Osteoblast (primary cell): ENCODE measurements at places on chromosomes 7 and 10. TPM values are rescaled to one million over a fixed set of nuclear protein-coding genes. Genes with fewer than 3 reads are reported as not detected.

The CEP55 gene
- 4.7 TPM in 2 replicates for total RNA-seq

The HACD1 gene
- 26.8 and 30.0 TPM in 2 replicates for total RNA-seq

The PLAC9 gene
- 17.1 and 19.2 TPM in 2 replicates for total RNA-seq

The ADAM22 gene
- 0.36 and 0.59 TPM in 2 replicates for total RNA-seq

The SFRP5 gene
- total RNA-seq: not detected in 2 replicates

The TMEM72 gene
- not detected in 2 replicates for total RNA-seq

The ZPBP gene
- total RNA-seq: not detected in 2 replicates

GRCh38 chr10:62688971-62689700, 115.4 kb upstream of the ADO start:
- H3K4me3 ChIP-seq: no peak overlapping the region
- no peaks in the 10 kb centered on the region for H3K27me3 ChIP-seq

DNA sequence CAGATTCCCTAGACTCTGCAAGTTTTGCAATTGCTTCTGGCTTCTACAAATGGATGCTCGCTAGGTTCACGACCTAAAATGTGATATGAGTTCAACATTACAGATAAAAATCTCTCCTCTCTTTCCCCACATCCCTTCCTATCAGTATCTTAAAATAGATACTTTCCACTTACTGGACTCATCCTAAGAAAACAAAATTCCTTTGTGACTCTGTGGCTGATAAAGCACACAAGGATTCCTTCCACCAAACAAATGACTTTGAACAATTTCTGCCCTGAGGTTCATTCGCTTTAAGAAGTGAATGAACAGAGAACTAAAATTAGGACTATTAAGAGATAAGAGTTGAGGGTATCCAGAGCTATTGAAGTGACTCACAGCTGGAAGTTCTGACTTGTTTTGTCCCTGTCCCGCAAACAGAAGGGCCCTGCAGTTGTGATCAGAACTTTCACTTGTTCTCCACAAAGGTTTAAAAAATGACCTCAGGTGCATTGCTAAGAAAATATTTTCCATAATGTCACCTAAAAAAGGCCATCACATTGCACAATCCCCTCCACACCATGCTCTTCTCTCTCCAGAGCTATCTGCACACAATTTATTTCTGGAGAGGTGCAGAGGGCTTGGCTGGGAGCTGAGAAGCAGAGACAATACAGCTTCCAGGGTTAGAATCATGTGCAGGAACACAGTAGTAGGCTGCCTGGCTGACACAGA, 96.1 kb downstream of the PIP4K2A start:
- peak overlapping the region; percentile 24 for H3K27ac ChIP-seq
- no peak for DNase-seq
- H3K27me3 ChIP-seq: no peaks in the 10 kb centered on the region
- H3K4me1 ChIP-seq: peaks cover 48% of the 10 kb centered on the region

- H3K27ac ChIP-seq: no peak overlapping the region
- no peak overlapping the region for H3K4me3 ChIP-seq
- H3K27me3 ChIP-seq: no peaks in the 10 kb centered on the region
- no peaks in the 10 kb centered on the region for H3K4me1 ChIP-seq
Observed at GRCh38 chr10:130215151-130215930, 79.2 kb downstream of the GLRX3 start.

- no peak overlapping the region for H3K27ac ChIP-seq
- no peak for DNase-seq
- H3K36me3 ChIP-seq: no peaks in the 10 kb centered on the region
- no peak overlapping the region for H3K4me3 ChIP-seq
- no peaks in the 10 kb centered on the region for H3K4me1 ChIP-seq
Observed at GRCh38 chr7:132328047-132328620, 248.1 kb downstream of the PLXNA4 start.

DNA sequence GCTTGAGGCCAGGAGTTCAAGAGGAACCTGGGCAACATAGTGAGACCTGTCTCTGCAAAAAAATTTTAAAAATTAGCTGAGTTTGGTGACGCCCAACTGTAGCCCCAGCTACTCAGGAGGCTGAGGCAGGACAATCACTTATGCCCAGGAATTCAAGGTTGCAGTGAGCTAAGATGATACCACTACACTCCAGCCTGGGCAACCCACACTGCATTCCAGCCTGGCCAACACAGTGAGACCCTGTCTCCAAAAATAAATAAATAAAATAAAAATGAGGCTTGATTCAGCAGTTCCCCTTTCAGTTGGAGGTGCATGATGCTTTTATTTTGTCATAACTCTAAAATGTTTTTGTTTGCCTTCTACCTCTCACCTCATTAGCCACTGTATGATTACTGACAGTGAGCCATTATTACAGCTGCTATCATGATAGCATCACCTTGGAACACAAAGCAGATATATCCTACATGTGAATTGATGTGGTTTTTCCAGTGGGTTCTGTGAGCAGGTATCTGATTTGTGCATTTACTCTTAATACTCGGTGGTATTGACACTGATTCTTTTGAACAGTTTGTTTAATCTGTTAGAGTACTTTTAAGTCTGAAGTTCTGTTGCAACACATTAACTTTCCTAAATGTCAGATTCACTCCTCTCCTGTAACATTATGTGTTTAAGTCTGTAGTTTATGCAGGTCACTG, 49.1 kb downstream of the ARID5B start:
- H3K27me3 ChIP-seq: no peaks in the 10 kb centered on the region
- H3K4me1 ChIP-seq: peaks cover 6% of the 10 kb centered on the region
- H3K4me3 ChIP-seq: no peak overlapping the region
- peaks cover 25% of the 10 kb centered on the region for H3K36me3 ChIP-seq

- H3K36me3 ChIP-seq: no peaks in the 10 kb centered on the region
- peaks cover 21% of the 10 kb centered on the region for H3K27me3 ChIP-seq
Observed at GRCh38 chr10:47309408-47310089, 9.6 kb downstream of the GDF10 start.

- DNase-seq: no peak
- H3K4me3 ChIP-seq: no peak overlapping the region
- H3K27me3 ChIP-seq: no peaks in the 10 kb centered on the region
- H3K4me1 ChIP-seq: peaks cover 7% of the 10 kb centered on the region
Observed at GRCh38 chr7:28776463-28777157, 181.5 kb downstream of the TRIL start.

GRCh38 chr7:149685455-149685854, 87.9 kb downstream of the ZNF467 start:
- peaks cover 18% of the 10 kb centered on the region for H3K4me1 ChIP-seq
- no peak for DNase-seq
- H3K27ac ChIP-seq: peak overlapping the region; percentile 50
- H3K27me3 ChIP-seq: no peaks in the 10 kb centered on the region
- H3K36me3 ChIP-seq: no peaks in the 10 kb centered on the region
- peak overlapping the region; percentile 11 for H3K4me3 ChIP-seq

GRCh38 chr7:71780282-71780681, 631.9 kb downstream of the CALN1 start:
- DNase-seq: no peak

DNA sequence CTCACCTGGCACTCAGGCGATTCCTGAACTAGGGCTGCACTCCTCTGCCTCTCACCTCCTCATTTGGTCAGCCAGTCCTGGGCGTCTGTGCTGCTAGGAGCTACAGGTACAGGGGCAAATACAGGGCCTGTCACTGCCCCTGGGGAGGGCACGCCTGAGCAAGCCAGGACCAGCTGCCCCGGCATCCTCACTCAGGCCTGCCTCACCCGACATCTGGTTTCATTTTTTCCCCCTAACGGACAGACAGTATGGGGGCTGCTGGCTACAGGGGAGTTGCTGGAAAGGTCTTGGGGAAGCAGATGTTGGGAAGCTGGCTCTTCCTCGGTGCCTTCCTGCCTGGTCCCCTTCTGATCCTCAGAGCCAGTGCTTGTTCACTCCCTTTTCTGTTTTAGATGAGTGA, 77.3 kb upstream of the PPIF start:
- no peak overlapping the region for H3K4me3 ChIP-seq
- no peak for DNase-seq
- peaks cover 59% of the 10 kb centered on the region for H3K4me1 ChIP-seq
- no peaks in the 10 kb centered on the region for H3K27me3 ChIP-seq
- peaks cover 30% of the 10 kb centered on the region for H3K36me3 ChIP-seq

- no peak overlapping the region for H3K27ac ChIP-seq
- H3K36me3 ChIP-seq: peaks cover 49% of the 10 kb centered on the region
- no peaks in the 10 kb centered on the region for H3K4me1 ChIP-seq
- no peak for DNase-seq
- no peak overlapping the region for H3K4me3 ChIP-seq
Observed at GRCh38 chr7:23191022-23191421, 9.2 kb downstream of the NUP42 start.

DNA sequence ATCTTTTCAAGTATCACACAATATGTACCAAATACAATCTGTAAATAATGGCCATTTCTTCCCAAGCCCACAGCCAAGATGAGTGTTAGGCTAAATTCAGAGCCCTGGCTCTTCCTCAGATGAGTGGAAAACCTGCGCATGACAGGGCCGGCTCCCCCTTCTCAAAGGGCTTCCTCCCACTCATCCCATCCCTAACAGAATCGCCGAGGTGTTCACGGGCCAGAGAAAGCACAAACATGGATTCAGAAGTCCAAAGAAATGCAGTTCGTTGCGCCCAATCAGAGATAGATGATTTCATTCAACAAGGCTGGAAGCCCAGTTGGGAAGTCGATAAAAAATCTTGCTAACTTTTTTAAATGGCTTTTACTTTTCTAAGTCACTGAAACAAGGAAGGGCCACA, 121.8 kb downstream of the UBE2H start:
- peaks cover 26% of the 10 kb centered on the region for H3K36me3 ChIP-seq
- H3K4me3 ChIP-seq: peak overlapping the region; percentile 11
- H3K27ac ChIP-seq: peak overlapping the region; percentile 93
- no peak for DNase-seq
